Upper lobe of right lung (tissue), 1 donor: ENCODE measurements at places on chromosomes 13 and 19. TPM values are rescaled to one million over a fixed set of nuclear protein-coding genes. Genes with fewer than 3 reads are reported as not detected.

The AP2A1 gene
- 61.2 TPM for total RNA-seq

The SACS gene
- total RNA-seq = 7.0 TPM

The NRTN gene
- 2.1 TPM for total RNA-seq

- H3K27me3 ChIP-seq = no peaks in the 10 kb centered on the region
- H3K36me3 ChIP-seq = no peaks in the 10 kb centered on the region
- no peak for DNase-seq
- H3K4me1 ChIP-seq = no peaks in the 10 kb centered on the region
Observed at GRCh38 chr13:29418026-29418425, 177.5 kb downstream of the SLC7A1 start.

- peaks cover 17% of the 10 kb centered on the region for H3K36me3 ChIP-seq
- no peaks in the 10 kb centered on the region for H3K4me1 ChIP-seq
Observed at GRCh38 chr19:32387701-32388392, 17.7 kb upstream of the DPY19L3 start.

GRCh38 chr19:741506-742131 is 9.3 kb upstream of the MISP start:
- no peaks in the 10 kb centered on the region for H3K4me1 ChIP-seq
- H3K36me3 ChIP-seq = no peaks in the 10 kb centered on the region
- H3K4me3 ChIP-seq = no peak overlapping the region
- no peaks in the 10 kb centered on the region for H3K27me3 ChIP-seq
- DNase-seq = no peak
- H3K27ac ChIP-seq = no peak overlapping the region

DNA sequence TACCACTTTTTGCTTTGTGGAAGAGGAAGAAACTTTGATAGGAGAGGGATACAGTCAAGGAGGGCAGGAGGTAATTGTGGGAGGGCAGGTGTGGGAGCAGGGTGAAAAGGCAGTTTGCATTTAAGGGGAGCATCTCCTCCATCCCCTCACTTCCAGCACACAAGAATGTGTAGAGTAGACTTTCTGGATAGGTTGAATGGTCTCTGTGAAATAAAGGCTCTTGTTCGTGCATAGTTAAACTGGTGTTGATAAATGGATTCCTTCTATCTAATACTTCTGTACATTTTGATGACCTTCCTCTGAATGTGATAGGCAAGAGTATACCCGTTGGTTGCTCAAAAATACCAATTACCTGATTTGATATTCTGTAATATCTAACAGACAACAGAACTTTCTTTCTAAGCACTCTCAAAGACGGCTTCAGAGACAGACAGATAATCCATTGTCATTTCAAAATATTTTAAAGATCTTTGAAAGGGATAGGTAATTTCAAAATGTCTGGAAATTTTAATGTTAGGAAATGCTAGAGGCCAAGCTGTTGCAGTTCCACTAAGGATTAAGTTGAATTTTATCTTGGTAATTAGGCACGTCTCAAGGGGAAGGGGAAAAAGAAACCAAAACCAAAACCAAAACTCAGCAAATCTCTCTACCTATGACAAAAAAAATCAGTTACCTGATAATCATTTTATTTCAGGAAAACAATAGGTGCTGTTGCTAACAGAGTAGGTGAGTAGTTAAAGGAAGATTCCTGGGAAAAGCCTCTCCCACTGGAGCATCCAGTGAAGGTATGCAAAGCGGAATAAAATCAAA is 302.6 kb downstream of the COG6 start:
- DNase-seq = no peak
- H3K27ac ChIP-seq = no peak overlapping the region
- peaks cover 3% of the 10 kb centered on the region for H3K4me1 ChIP-seq
- H3K4me3 ChIP-seq = peak overlapping the region; percentile 21
- H3K27me3 ChIP-seq = no peaks in the 10 kb centered on the region

GRCh38 chr13:49998714-49999624 is 2.1 kb downstream of the TRIM13 start:
- H3K27ac ChIP-seq = peak overlapping the region; percentile 100
- H3K4me3 ChIP-seq = peak overlapping the region; percentile 71
- H3K27me3 ChIP-seq = no peaks in the 10 kb centered on the region
- H3K36me3 ChIP-seq = peaks cover 53% of the 10 kb centered on the region

DNA sequence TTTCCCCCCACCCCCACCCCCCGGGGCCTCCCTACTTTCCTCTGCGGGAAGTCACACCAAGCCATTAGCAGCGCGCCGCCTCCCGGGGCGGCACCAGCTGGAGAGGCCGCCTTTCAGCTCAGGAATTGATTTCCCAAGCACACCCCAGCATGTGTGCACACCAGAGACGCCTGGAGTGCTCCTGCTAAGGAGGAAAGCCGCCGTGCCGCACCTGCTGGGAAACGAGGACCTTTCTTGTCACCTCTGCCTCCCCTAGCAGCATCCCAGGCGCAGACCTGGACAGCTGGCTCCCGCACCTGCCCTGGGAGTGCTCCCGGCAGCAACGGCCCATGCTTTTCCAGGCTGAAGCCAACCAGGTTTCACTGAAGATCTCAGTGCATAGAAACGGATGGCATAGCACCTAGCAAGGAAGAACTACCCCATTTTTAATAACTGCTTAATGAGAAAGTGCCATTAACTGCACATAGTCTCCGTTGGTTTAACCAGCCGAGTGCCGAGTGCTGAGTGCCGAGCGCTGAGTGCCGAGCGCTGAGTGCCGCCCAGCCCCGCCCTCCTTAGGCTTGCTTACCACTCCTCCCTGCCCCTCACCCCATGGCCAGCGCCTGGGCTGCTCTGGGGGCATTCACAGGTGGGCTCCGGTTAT is 165.0 kb downstream of the USP12 start:
- peaks cover 21% of the 10 kb centered on the region for H3K4me1 ChIP-seq
- H3K27ac ChIP-seq = no peak overlapping the region
- DNase-seq = peak; percentile 81
- no peaks in the 10 kb centered on the region for H3K27me3 ChIP-seq
- H3K36me3 ChIP-seq = no peaks in the 10 kb centered on the region
- peak overlapping the region; percentile 52 for H3K4me3 ChIP-seq

GRCh38 chr19:48290401-48290770 is 20.5 kb downstream of the ZNF114 start:
- DNase-seq = no peak
- no peak overlapping the region for H3K27ac ChIP-seq
- H3K4me1 ChIP-seq = peaks cover 7% of the 10 kb centered on the region

- H3K4me3 ChIP-seq = no peak overlapping the region
- no peak for DNase-seq
- no peaks in the 10 kb centered on the region for H3K27me3 ChIP-seq
- H3K4me1 ChIP-seq = no peaks in the 10 kb centered on the region
- H3K27ac ChIP-seq = no peak overlapping the region
Observed at GRCh38 chr19:435056-435706, 25.7 kb downstream of the SHC2 start.

DNA sequence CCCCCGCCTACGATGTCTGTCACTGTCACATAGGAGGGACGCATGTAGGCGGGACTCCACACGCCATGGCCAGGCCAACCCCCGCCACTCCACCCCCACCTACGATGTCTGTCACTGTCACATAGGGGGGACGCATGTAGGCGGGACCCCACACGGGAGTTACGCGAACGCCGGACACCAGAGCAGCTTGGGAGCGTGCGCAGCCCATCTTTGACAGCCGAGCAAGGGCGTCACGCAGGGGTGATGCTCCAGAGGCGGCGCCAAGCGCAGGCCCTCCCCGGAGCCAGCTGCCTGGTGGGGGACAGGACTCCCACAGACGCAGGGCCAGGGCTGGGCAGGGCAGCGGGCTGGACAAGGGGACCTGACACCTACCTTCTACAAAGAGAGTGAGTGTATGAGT is 20.0 kb downstream of the ZNF787 start:
- no peak overlapping the region for H3K4me3 ChIP-seq
- peaks cover 23% of the 10 kb centered on the region for H3K36me3 ChIP-seq

- no peaks in the 10 kb centered on the region for H3K4me1 ChIP-seq
- H3K27me3 ChIP-seq = no peaks in the 10 kb centered on the region
- peaks cover 16% of the 10 kb centered on the region for H3K36me3 ChIP-seq
Observed at GRCh38 chr13:19680751-19681150, 47.3 kb downstream of the MPHOSPH8 start.

- H3K4me1 ChIP-seq = peaks cover 19% of the 10 kb centered on the region
- no peaks in the 10 kb centered on the region for H3K36me3 ChIP-seq
- no peak overlapping the region for H3K4me3 ChIP-seq
Observed at GRCh38 chr13:114161028-114161556, 18.0 kb upstream of the CFAP97D2 start.

DNA sequence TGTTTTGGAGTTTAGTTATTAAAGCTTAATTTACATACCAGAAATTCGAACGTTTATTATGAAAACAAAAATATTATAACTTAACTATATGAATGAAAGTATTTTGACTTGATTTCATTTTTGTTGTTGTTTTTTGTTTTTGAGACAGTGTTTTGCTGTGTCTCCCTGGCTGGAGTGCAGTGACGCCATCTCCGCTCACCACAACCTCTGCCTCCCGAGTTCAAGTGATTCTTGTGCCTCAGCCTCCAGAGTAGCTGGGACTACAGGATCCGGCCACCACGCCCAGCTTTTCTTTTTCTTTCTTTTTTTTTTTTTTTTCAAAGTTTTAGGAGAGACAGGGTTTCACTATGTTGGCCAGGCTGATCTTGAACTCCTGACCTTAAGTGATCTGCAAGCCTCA is 392.6 kb downstream of the PCDH17 start:
- H3K36me3 ChIP-seq = no peaks in the 10 kb centered on the region
- no peaks in the 10 kb centered on the region for H3K27me3 ChIP-seq
- H3K27ac ChIP-seq = no peak overlapping the region
- DNase-seq = no peak

DNA sequence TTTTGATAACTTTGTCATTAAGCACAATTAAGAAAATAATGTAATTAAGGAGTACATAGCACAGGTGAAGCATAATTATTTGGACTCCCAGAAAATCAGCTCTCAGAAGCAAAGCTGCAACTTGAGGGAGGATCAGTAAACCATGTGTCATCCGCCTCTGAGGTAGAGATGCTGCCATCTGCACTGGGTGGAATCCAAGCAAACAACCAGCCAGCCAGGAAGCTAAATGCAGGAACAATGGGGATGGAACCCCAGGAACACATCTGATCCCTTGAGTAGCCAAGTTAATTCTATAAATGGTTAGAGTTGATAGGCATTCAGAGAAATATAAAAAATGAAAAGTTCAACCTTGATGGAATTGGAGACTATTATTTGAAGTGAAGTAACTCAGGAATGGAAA is 520.2 kb downstream of the RFC3 start:
- no peak overlapping the region for H3K27ac ChIP-seq
- no peaks in the 10 kb centered on the region for H3K27me3 ChIP-seq
- no peaks in the 10 kb centered on the region for H3K4me1 ChIP-seq
- H3K36me3 ChIP-seq = no peaks in the 10 kb centered on the region

GRCh38 chr13:76944456-76944855 is 3.9 kb upstream of the ACOD1 start:
- H3K4me1 ChIP-seq = no peaks in the 10 kb centered on the region
- no peak overlapping the region for H3K4me3 ChIP-seq
- no peaks in the 10 kb centered on the region for H3K27me3 ChIP-seq
- H3K36me3 ChIP-seq = no peaks in the 10 kb centered on the region

DNA sequence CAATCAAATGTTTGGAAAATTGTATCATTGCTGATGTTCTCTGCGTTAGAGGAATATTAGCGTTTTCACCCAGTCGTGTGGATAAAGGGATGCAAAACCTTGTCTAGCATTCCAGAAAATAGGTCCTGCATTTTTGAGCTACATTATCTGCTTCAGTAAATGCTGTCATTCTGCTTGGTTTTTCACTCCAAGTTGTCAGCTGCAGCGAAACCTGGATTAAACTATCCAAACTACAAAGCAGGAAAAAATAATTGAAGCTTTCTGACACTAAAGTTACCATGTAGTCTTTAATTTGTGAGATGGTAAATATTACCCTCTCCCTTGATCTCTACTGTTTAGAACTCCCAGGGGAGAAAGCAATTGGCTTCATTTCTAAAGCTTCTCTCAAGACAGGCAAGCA is 1795.5 kb upstream of the PRR20A start:
- H3K27ac ChIP-seq = no peak overlapping the region
- H3K4me1 ChIP-seq = no peaks in the 10 kb centered on the region
- H3K36me3 ChIP-seq = no peaks in the 10 kb centered on the region
- H3K4me3 ChIP-seq = no peak overlapping the region

DNA sequence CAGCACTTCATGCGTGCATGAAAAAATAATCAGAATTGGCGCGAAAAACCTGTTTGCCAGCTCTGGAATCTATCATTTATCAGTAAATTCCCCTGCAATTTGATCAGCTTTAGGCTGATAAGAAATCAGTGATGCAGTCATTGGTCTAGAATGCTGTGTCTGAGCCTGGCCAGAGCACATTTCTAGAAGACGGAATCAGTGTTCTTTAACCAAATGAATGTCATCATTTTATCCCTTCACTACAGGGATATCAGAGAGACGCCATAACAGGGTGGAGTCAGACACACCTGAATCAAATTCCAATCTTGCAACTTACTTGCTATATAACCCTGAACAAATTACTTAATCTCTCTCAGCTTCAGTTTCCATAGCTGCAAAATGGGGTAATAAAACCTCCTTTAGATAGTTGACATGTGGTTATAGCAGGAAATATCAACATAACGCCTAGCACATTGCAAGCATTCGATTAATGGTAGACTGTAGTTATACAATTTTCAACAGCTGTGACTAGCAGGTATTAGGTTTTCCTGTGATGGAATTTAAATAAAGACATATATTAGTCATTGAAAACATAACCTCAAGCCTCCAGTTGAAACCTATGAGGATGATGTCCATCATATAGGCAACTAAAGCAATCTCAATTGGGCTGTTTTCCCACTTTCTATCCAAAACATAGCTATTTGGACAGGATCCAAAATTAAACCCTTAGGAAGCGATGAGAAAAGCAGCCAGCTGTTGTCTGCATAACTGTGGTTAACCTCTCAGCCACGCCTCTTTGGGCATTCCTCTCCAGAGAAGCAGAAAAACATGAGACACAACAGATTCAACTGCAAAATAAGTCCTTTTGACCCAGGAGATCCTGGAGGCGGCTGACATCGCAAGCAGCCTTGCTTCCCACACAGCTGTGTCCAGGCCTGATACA is 51.6 kb upstream of the UBL3 start:
- peak overlapping the region; percentile 4 for H3K27ac ChIP-seq
- DNase-seq = no peak
- peaks cover 17% of the 10 kb centered on the region for H3K4me1 ChIP-seq
- no peak overlapping the region for H3K4me3 ChIP-seq
- H3K36me3 ChIP-seq = no peaks in the 10 kb centered on the region

GRCh38 chr13:60139272-60139671 is 24.5 kb downstream of the DIAPH3 start:
- H3K27ac ChIP-seq = no peak overlapping the region
- H3K4me1 ChIP-seq = no peaks in the 10 kb centered on the region
- no peaks in the 10 kb centered on the region for H3K27me3 ChIP-seq
- no peak overlapping the region for H3K4me3 ChIP-seq
- DNase-seq = no peak
- H3K36me3 ChIP-seq = no peaks in the 10 kb centered on the region

DNA sequence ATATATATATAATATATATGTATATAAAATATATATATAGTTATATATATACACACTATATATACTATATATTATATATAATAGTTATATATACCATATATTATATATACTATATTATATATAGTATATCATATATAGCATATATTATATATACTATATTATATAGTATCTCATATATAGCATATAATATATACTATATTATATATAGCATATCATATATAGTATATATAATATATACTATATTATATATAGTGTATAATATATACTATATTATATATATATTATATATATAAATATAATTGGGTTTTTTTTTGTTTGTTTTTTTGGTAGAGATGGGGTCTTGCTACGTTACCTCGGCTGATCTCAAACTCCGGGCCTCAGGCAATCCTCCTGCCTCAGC is 11.6 kb upstream of the HNRNPL start:
- H3K27me3 ChIP-seq = no peaks in the 10 kb centered on the region
- no peak for DNase-seq
- no peaks in the 10 kb centered on the region for H3K36me3 ChIP-seq
- no peak overlapping the region for H3K4me3 ChIP-seq
- H3K27ac ChIP-seq = no peak overlapping the region
